ENCODE measurements at places on chromosomes 12 and 14. TPM values are rescaled to one million over a fixed set of nuclear protein-coding genes. Genes with fewer than 3 reads are reported as not detected.
A peak's percentile ranks its signal among the peaks of the same experiment; 100 is the strongest.

GRCh38 chr14:78297858-78298257, 127.7 kb downstream of the NRXN3 start:
- DNase-seq = no peak

Gene TEAD4
- 10.9 TPM for total RNA-seq

Gene IGFBP6
- total RNA-seq = 121 TPM

GRCh38 chr12:62581288-62582064, 114.8 kb downstream of the MON2 start:
- DNase-seq = no peak

Gene C14orf180
- not detected for total RNA-seq

DNA sequence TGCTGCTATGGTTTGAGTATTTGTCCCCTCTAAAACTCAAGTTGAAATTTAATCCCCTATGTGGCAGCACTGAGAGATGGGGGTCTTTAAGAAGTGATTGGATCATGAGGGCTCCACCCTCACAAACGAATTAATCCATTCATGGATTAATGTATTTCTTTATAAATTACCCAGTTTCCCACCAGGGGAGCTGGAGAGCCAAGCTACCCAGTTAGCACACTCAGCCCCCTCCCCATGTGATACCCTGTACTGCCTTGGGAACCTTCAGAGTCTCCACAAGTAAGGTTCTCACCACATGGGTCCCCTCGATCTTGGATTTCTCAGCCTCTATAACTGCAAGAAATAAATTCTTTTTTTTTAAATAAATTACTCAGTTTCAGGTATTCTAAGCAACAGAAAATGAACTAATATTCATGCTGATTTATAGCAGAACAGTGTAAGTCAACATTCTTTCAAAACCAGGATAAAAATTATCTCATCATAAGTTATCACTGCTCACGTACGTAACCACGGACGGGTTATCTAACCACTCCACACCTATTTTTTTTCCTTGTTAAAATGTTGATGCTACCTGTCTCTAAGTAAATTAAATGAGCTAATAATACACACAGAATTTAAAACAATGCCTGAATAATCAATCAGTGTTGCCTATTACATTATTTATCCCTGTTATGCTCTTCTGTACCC, 3.6 kb downstream of the NAP1L1 start:
- no peak for DNase-seq

GRCh38 chr14:105356927-105357326, 41.4 kb upstream of the TEX22 start:
- DNase-seq = no peak

DNA sequence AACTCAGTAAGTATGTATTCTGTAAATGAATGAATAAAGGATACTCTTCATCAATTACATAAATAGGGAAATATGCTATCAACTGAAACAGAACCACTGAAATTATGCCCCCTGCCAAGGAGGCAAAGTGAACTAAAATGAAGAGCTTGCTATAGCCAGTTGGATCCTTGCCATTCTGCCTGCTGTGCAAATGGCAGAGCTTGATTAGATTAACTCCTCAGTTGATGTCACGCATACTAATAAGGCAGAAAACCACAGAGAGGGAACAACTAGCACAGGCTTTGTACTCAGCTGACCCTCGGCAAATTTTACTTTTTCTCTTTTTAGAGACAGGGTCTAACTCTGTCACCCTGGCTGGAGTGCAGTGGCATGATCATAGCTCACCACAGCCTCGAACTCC, 36.7 kb upstream of the FERMT2 start:
- DNase-seq = no peak

Gene GPR68
- 1.1 TPM for total RNA-seq

DNA sequence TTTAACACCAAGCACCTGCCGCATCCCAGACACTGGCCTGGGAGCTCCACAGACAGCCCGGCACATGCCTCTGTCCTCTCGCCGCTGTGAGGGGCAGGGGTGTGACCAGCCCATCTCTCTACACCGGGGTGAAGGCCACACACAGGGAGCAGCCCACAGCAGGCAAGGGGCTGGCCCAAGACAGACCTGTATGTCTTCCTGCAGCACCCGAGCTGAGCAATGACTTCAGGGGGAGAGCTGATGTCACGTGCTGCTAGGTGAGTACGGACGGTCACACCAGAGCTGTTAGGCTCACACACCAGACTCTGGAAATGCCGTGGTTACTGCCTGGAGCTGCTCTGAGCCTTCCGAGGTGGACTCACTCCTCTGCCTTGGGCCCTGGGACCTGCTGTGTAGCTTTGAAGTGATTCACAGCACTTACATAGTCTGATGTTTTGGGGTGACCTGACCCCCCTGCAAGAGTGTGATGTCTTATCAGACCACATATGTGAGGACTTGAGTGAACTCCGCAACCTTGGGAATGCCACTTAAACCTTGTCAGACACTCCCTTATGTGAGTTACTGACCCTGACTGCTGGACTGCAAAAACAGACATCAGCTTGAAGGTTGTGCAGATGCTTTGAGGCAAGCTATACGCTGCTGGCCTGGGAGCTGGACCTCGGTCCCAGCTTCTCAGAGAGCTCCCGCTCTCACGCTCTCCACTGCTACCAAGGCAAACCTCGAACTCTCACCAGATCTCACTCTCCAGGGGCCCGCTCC, 1.8 kb downstream of the XRCC3 start:
- DNase-seq = no peak

- no peak for DNase-seq
These were observed 60.7 kb upstream of the TBX3 start for GRCh38 chr12:114744691-114745090.

DNA sequence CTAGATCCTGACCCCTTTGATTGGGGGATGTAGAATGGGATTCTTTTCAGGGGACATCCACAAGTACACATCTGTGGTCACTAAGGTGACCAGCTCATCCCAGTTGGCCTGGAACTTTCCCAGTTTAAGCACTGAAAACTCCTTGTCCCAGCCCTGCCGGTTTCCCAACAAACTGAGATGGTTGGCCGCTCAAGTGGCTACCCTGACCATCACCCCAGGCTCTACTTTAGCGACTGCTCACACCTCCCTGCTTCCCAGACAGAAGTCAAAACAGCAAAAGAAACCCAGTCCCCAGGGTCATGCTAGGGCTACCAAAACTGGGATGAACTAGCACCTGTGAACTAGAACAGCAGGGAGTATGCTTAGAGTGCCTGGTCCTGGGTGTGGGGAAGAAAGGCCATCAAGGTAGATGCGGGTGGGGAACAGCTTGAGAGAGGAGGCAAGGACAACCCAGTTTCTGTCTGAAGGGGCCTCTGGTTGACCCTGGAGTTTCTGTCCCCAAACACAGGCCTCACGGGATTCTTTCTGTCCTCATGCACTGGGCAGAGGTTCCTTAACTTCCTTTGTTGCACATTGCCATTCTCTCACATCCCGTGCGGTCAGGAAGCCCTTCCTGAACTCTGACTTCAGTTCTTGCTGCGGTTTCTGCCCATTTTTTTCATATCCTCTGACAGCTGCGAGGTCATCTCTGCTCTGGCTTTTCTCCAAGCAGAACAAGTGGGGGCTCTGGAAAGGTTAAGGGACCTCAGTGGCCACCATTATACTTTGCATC, 1.6 kb downstream of the LTB4R start:
- DNase-seq = peak; percentile 51

- DNase-seq = no peak
These were observed 17.9 kb upstream of the CLEC7A start for GRCh38 chr12:10147714-10148403.

Gene RIPK3
- 3.2 TPM for total RNA-seq

DNA sequence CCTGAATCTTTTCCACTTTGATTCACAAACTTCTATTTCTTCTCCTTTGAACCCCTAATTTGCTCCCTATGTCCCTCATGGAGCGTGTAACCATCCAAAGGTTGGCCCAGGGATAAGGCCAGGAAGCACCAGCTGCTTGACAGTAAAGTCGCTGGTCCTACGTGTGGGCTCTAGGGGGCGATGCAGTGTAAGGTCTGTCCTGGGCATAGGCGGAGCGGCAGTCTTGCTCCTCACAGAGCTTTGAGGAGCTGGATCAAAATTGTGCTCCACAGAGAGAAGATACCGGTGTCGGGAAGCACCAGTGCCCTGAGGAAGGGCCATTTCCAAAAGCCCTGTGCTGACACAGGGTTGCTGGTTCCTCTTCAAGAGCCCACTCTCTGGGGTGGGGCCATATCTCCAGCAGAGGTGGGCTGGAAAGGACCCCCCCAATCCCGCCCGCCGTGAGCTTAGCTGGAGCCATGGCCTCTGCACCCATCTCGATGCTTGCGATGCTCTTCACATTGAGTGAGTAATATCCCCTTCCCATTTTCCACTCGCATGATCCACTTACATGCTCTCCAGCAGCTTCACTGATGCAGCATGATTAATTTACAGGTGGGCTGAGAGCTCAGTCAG, 49.9 kb upstream of the OR4E1 start:
- peak; percentile 67 for DNase-seq

DNA sequence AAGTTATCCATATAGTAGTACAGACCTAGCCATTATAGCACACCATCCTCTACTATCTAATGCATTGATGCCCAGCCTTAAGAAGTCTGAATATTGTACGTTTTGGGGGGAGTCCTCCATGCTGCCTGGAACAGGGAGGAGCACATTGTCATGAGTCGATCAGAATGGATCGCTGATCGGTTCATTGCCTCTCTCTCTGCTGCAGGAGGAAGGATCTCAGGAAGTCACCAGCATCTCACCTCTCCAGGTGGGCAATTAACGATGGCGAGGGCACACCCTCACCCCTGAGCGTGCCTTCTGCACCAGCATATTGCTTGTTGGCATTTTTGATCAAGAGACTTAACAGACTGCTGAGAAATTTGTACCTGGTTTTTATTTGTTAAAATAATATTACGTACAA, 11.5 kb downstream of the CCND2 start:
- no peak for DNase-seq

DNA sequence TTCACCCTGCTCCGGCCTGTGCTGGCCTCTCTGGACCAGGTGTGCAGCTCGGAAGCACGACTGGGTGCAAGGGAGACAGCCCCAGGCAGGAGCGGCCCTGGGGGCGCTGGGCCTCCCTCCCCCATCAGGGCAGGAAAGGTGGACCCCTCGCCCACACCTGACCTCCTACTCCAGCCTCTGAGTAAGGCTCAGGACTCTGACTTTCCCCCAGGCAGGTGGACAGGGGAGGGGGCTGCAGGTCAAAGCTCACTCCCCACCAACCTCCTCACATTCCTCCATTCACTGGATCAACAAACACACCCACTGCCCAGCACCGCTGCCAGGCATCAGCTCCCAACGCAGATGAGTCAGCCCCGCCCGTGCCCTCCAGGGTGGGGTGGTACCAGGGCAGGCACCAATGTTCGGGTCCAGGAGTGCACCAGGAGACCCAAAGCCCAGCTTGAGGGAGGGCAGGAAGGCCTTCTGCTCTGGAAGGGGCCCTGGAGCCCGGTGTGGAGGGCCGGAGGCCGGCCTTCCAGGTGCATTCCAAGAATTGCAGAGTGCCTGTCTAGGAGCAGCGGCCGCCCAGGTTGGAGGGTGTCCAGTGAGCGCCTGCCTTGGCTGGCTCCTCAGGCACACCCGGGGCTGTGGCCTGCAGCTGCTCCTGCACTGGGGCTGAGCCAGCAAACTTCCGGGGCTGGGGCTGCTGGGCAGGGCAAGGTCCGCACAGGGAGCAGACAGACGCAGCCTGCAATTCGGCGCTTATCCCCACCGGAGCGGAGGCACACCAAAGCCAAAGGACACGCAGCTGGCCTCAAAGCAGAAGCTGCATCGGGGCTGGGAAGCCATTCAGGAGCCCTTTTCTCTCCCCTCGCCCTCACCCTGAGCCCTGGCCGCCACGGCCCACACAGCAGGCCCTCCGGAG, 1.6 kb upstream of the INF2 start:
- peak; percentile 81 for DNase-seq

DNA sequence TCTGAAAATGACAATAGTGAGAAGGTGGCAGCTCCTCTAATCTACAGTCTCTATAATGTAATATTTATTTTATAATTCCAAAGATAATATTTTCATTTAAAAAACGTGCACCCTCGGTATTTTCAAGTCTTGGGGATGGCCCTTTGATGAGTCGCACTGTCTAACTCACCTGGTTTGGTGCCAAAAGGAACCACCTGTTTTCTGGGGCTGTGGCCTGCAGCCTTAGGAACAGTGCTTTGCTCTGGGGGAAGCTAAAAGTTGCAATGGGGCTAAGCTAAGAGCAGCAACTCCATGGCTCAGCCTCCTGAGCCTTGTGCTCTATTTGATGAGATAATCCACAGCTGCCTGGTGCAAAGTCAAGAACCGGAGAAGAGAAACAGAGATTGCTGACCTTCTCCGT, 6.4 kb upstream of the ENDOU start:
- no peak for DNase-seq

DNA sequence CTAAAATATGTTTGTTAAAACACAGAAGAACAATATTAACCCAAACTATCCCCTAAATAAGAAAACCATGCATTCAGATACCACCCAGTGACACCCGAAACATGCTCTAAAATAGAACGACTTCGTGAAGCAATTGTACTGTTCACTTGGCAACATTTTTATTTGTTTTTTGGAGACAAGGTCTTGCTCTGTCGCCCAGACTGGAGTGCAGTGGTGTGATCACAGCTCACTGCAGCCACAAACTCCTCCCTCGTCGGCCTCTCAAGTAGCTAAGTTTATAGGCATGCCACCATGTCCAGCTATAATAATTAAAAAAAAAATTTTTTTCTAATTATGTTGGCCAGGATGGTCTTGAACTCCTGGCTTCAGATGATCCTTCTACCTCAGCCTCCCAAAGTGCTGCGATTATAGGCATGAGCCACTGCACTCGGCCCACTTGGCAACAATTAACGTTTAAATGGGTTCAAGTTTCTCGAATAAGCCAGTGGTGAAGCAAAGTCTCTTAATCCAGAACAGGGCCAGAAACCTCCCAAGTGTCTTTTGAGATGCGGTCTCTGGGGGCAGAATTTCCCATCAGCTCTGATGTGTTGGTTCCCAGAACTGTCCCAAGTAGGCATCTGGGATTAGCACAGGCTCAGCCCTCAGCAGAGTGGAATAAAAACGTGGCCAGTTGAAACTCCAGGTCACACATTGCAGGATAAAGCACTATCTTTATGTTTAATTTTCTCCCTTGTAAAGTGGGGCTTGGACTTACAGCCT, 74.5 kb downstream of the TMCC3 start:
- DNase-seq = no peak

- DNase-seq = no peak
These were observed 444.0 kb downstream of the CCER1 start for GRCh38 chr12:90510948-90511347.

Gene MANSC4
- total RNA-seq = 3.4 TPM

DNA sequence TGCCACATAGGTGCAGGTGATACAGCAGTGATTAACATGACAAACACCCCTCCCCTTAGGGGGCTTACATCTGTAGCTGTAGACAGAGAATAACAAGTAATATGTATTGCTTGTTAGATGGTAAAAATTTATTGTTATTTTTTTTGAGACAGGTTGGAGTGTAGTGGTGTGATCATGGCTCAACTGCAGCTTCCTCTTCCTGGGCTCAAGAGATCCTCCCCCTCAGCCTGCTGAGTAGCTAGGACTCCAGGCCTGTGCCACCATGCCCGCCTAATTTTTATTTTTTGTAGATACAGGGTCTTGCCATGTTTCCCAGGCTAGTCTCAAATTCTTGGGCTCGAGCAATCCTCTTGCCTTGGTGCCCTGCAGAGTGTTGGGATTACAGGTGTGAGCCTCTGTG, 19.8 kb downstream of the DIP2B start:
- no peak for DNase-seq

DNA sequence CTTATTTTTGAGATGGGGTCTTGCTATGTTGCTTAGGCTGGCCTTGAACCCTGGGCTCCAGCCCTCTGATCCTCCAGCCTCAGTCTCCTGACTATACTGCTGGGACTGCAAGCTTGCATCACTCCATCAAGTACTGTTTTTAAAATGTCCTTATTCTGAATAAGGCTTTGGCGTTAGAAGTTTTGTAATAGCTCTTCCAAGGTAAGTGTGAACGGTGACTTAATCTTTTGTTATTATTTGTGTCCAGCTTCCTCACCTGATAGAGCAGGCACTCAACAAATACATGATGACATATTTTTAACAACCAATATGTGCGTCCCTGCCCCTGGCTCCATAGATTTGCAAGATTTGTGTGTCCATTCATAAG, 1.4 kb downstream of the C1RL start:
- DNase-seq = no peak

Data from testis (tissue), 5 donors.